RPMI8226 (cell line): ENCODE measurements at places on chromosomes 5 and 9.

GRCh38 chr5:10726913-10727517, 34.0 kb downstream of the DAP start:
- DNase-seq, result no peak

GRCh38 chr9:116055536-116055935, 98.1 kb upstream of the PAPPA start:
- DNase-seq, result no peak

GRCh38 chr5:111556501-111556900, 44.2 kb upstream of the STARD4 start:
- DNase-seq, result no peak

DNA sequence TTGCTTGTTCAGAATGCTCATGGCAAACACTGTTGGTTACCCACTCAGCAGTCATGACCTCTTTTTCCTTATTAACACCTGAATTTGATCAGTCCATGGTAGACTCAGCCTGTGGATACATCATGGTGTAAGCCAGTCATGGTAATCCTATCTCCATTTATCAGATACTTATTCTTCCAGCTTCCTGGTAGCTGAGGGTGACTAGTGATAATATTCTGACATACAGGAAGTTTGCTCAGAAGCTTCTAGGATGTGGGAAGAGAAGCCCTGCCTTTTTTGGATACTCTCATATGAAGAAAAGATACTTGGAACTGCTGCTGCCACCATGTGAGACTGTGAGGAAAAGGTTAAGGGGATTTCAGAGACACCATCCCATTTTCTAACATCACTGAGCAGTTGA, 7.3 kb downstream of the GDA start:
- DNase-seq, result no peak

DNA sequence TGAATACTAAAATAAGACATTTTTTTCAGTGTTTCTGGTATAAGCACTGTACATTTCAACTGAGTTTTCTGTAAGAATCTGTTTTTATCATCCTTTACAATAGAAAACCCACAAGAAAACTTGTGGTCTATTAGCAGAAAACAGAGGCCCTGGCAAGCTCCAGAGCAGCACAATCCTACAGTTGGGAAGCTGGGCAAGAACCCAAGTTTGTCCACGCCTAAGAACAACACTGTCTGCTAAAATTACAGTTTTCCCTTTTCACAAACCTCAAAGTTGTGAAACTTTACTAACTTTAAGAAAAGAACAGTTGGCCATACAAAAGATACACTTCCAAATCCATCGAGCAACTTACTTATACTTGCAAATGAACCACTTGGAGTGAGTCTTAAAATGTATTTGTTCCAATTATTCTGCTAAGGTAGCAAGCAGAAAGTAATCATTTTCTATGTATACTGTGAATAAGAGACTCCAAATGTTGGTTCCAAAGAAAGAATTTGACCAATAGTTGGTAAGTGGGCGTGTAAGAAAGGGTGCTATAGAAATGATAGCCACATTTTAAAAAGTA, 982.0 kb upstream of the ARRDC3 start:
- DNase-seq, result no peak

GRCh38 chr5:175214152-175214551, 229.8 kb downstream of the DRD1 start:
- no peak for DNase-seq

DNA sequence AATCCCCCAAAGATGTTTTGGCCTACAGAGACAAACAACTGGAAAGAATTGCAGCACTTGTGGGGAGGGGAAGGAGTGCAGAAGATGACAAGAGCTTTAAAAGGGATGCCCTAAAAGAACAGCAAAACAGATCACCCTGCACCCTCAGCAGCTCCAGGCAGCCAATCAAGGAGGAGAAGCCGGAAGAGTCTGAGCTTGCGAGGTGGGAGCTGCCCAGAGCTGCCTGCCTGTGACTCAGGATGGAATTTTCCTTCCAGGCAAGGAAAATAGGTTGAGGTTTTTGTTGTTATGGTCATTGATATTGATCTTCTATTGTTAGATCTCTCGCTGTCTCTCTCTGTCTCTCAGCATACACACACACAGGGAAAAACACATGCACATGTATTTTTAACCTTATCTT, 70.3 kb upstream of the MAP1B start:
- no peak for DNase-seq

DNA sequence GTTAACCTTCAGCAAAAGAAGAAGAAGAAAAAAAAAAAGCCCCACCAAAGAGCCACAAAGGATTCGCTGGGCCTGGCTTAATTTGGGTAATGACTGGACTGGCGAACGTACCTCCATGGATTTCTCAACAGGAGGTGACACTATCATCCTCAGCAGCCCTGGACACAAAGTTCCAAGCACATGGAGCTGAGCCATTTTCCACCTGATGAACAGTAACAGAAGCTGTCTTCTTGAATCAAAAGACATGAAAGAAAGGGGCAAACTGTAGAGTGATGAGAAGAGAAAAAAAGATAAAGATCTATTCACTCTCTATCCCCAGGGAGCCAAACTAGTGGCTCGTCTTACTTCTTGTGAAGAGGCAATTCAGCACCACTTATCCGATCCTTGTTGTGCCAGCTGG, 150.2 kb upstream of the TRPM3 start:
- no peak for DNase-seq

DNA sequence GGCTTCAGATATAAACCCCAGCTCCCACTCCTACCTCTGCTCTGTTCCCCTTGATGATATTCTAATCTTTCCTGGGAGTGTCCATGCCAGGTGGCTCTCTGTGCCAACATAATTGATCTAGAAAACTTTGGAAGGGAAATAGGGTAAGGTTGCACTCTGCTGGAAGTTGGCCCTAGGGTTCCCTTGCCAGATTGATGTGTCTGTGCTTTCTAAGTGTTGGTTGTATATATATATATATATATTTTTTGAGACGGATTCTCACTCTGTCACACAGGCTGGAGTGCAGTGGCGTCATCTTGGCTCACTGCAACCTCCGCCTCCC, 23.6 kb downstream of the ACTL7B start:
- DNase-seq, result no peak

- DNase-seq, result no peak
Measured at GRCh38 chr5:132688536-132689339, 14.9 kb downstream of the IL4 start.

DNA sequence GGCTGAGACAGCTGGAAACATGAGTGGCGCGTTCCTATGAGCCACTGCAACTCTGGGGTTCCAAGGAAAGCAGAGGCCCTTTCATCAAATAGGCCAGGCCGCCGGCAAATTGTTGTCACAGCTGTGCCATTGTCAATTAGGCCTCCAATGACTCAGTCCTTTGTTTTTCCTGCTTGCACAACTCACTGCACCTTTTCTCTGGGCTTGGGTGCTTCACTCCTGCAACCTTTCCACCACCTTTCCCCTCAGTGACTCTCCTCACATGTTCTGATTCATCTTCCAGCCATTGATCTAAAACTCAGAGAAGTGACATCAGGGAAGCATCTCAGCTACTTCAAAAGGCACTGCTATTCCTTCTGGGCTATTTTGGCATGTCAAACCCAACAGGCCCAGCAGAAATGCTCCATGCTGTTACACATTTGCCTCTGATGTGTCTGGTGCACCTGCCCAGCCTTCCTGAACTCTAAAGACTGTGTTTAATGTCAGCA, 653.7 kb downstream of the NR2F1-AS1 start:
- DNase-seq, result no peak
